Stimulated activated CD4-positive, alpha-beta T cell treated with anti-CD3 and anti-CD28 coated beads, Interleukin-4, amount 100 ng/mL, for 1 hour (primary cell): ENCODE measurements at places on chromosomes 2 and 18.

GRCh38 chr2:240507778-240508251, 50.0 kb downstream of the ANKMY1 start:
- DNase-seq = no peak

DNA sequence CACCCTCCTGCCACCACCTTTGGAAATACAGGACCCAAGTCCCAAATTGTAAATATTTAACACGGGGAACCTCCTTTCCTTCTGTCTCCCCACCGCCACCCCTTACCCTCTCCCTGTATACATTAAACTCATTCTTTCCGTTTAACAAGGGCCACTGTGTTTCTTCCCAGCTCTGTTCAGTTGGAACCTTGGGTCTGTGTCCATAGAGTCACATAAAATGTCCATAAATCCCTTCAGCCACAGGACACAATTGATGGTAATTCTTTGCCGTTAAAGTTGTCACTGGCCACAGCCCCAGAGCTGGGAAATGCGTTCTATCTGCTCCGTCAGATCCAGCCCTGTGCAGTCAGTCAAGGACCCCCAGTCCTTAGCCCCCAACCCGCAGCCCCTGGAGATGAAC, 49.9 kb upstream of the FZD7 start:
- no peak for DNase-seq

DNA sequence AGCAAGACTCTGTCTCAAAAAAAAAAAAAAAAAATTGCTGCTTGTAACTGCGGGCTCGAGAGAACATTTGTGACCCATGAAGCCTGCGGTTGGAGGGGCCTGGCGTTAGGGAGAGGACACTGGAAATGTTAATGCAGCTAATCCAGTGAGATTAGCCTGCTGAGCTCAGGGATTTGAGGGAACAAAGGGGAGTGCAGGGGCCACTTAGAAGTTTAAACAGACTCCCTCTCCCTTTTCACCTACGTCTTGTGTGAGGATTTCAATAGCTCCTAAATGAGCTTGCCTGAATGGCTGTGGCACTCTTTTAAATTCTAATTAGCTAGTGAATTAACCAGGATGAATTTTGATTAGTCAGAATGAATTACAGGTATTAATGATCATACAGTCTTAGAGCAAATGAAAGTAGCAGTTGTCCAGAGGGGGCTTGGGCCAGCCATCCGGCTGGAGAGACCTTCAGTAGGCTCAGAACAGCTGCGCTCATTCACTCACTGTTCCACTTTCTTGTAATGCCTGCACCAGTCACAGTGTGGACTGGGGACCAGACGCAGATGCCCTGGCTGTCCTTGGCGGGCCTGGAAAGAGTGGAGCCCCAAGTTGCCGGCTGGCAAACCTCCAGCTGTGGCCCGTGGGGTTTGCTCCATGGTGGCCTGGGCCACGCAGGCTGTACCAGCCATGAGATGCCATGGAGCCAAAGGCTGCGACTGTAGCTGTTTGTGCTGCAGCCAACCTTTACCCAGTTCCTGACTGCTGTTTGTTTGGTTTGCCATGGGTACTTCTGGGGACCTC, 20.8 kb downstream of the LDLRAD4 start:
- no peak for DNase-seq

DNA sequence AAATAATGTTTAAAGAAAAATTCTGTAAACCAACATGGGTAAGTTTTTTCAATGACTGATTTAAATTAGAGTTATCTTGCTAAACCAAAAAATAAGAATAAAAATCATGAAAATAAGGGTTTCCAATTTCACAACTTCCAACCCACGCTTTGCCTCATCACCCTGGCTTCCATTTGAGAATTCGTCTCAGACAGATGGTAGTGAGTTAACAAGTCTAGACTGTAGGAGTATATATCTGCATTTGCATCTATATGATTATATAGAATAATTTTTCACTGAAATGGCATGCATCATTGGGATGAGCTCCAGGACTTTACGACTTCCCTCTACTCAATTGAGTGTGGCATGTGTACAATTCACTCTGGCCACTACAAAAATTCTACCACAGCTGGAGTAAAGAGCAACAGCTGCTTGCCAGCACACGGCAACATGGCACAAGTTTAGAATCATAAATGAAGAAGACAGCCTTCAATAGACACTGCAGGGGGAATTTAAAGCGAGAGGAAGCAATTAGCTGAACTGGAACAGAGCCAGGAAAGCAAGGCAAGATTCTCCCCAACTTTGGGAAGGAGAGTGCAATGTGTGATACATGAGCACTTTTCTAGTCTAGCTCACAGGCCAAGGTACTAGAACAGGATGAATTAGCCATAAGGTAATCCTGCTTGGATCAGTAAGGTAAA, 1673.5 kb upstream of the CELF4 start:
- DNase-seq = no peak
